Left lung (tissue), 14 donors: ENCODE measurements at places on chromosomes 11 and 22. TPM values are rescaled to one million over a fixed set of nuclear protein-coding genes. Genes with fewer than 3 reads are reported as not detected.

GRCh38 chr11:71268706-71269321, 16.4 kb upstream of the SHANK2 start:
- no peak for DNase-seq

DNA sequence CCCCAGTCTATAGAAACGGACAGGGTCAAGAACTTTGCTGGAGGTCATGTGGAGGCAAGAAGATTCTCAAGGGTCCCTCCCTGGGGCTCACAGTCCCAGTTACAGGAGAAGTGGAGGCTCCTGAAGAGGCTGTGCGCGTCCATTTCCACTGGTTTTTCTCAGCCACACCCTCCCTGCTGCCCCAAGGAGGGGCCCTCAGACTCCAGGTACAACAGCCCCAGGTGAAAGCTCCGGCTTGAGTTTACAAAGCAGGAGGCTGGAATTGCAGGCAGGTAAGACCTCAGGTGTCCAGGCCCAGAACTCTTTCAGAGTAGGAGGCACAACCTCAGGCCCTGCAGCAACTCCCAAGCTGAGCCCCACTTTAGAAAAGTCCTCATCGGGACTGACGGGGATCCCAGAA, 3.1 kb downstream of the SHANK2 start:
- no peak for DNase-seq

APOL4 gene
- polyA plus RNA-seq, result 11.4 TPM

DNA sequence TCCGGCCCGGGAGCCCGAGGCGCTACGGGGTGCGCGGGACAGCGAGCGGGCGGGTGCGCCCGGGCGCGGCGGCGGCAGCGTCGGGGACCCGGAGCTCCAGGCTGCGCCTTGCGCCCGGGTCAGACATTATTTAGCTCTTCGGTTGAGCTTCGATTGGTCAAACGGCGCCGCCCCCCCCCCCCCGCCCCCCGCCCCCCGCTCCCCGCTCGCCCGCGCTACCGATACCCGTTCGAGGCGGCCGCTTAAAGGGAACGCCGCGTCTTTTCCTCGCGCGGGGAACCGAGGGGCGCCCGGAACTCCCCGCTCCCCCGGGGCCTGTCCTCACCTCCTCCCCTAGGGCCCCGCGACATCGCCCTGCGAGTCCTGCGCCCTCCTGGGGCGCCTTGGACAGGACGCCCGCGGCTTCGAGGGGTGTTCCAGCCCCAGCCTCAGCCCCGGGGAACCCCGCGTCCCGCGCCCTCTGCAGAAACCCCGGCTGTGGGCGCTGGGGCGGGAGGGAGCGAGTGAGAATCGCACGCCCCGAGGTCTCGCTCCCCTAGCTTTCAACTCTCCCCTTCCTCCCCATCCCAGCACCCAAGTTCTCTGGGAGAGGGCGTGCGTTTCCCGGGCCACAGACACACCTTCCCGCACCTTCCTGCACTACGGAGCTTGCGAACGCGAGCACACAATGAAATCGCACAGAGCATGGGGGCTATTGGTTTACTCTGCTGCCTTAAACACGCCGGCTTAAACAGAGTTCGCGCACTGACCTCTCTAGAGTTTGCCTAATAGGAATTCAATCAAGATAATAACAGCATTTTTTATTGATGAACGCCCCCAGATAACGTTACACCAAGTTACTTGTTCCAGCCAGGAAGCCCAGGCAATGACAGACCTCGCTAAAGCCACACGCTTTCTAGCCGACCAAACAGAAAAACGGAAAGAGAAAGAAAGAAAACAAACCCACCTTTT, at the start of gene BDNF:
Gene BDNF (minus strand): TSS at position 105 of the 951 bp plus-strand sequence. CDS start 41,891 bp downstream, outside the sequence.
- no peak for DNase-seq

DNA sequence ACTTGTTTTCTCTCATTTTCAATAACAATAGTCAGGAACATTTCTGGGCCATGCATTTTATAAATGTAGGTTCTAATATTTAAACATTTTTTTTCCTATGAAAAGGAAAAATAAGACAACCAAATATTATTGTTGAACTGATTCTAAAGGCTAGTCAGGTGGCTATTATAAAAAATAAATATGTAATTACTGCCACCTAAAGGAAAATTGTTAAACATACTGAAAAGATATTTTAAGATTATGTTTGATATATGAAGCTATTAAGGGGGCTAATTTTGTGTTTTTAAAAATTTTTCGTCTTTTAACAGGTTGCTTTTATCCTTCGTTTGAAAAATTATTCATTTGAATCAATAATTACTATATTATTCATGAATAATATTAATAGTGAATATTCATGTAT, 62.2 kb upstream of the FDX1 start:
- DNase-seq, result no peak

GRCh38 chr22:32509045-32509444, 34.4 kb downstream of the FBXO7 start:
- DNase-seq, result no peak

COX8A gene
- polyA plus RNA-seq, result 135 TPM

C11orf91 gene
- polyA plus RNA-seq, result not detected

C11orf86 gene
- polyA plus RNA-seq, result not detected

- no peak for DNase-seq
Observed at GRCh38 chr22:37470087-37470445, 16.1 kb downstream of the MFNG start.

DNA sequence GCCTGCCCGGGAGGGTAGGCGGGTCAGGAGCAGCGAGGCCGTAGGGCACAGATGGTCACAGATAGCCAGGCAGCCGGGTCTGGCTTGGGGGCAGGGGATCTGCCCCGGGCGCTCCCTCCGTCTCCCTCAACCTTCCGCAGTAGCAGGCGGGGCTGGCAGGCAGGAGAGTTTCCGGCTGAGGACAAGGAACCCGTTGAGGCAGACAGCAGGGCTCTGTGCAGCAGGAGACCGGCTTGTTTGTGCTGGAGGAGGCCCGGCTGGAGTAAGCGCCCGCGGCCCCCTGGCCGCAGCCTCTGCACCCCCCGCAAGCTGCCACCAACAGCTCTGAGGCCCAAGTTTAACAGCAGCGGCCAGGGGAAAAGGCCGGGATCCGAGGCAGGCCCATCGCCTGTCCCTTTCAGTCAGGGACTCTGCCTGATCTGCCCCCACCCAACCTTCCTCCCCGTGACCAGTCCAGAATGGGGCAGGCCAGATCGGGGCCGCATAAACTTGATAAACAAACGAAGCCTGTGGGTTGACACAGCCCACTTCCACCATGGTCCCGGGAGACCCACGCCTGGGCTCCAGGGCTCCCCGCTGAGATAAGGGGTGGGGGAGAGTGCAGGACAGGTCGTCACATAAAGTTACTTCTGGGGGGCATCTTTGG, 13.6 kb downstream of the SCARF2 start:
- peak; percentile 67 for DNase-seq
